Stimulated activated CD4-positive, alpha-beta T cell treated with anti-CD3 and anti-CD28 coated beads, Interleukin-15, amount 100 ng/mL, for 24 hours (primary cell): ENCODE measurements at places on chromosomes 5 and 9.

GRCh38 chr9:129334105-129334935 lies 156.3 kb upstream of the IER5L start:
- DNase-seq, result peak; percentile 50

GRCh38 chr5:81961651-81962440 lies 10.0 kb upstream of the ATG10 start:
- no peak for DNase-seq

DNA sequence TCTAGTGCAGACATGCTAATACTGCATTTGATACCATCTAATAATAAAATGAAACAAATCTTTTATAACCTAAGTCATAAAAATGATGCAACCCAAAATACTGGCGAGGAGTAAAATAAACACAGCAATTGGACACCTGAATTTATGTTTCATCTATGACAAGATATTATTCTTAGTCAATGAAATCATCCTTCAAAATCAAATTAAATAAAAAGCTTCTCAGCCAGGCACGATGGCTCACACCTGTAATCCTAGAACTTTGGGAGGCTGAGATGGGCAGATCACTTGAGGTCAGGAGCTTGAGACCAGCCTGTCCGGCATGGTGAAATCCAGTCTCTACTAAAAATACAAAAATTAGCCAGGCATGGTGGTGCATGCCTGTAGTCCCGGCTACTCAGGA lies 179.0 kb downstream of the TMEM232 start:
- no peak for DNase-seq

DNA sequence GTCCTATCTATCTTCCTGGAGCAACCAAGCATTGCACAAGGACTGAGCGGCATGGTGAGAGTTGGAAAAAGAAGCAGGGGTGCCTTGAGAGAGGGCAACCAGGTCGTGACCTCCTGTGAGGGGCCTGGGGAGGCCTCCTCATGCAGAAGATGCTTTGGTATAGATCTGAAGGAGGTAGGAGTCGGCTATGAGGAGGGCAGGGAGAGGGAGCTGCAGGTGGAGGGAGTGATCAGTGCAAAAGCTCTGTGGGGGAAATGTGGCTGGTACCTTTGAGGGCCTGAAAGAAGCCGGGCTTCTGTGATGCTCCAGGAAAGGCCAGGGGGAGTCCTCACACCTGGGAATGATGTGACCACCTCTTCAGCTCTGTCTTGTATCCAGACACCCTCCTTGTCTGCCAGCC lies 3.6 kb upstream of the SLC25A48 start:
- no peak for DNase-seq

DNA sequence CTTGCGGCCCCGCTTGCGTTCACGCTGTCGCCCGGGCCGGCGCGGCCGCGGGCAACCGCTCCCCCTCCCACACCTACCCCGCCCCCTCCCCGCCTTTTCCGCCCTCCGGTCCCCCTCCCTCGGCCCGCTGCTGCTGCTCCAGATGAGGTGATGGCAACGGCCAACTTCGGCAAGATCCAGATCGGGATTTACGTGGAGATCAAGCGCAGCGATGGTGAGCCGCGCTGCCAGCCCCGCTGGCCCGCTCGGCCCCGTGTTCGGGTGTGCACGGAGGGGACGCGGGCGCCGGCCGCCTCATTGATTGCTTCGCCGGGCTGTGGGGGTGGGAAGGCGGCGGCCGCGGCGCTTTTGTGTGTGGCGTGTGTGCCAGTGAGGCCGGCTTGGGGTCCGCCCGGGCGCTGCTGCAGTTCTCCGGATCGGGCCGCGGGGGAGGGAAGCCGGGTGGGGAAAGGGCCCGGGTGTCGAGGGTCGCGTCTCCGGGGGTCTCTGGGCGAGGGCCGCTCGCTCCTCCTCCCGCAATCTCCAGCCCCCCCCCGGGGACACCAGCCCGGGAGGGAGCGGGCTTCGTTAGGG lies 403 bp downstream of the KIF2A start:
- DNase-seq, result no peak

GRCh38 chr5:40844565-40844964 lies 3.4 kb downstream of the CARD6 start:
- no peak for DNase-seq
